Activated CD8-positive, alpha-beta memory T cell treated with anti-CD3 and anti-CD28 coated beads for 1 hour (primary cell): ENCODE measurements at places on chromosomes 2 and 18.
A peak's percentile ranks its signal among the peaks of the same experiment; 100 is the strongest.

DNA sequence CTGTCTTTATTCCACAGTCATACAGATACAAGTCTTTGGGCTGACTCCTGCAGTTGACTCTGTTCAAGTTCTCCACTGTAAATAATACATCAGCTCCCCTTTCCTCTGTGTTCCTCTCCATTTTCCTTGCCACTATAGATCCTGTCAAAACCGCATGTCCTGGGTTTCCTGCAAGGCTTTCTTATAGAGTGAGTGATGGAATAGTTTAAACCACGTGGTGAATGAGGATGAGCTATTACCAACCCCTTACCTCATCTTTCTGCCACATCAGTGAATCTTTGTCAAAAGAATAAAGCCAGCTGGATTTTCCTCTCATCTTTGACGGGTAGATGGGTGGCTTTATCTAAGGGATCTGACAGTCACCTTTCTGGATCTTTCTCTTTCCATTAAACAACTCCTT, 3.9 kb upstream of the GALNT14 start:
- DNase-seq, result no peak

GRCh38 chr18:43870626-43871025, 593.3 kb upstream of the SYT4 start:
- no peak for DNase-seq

DNA sequence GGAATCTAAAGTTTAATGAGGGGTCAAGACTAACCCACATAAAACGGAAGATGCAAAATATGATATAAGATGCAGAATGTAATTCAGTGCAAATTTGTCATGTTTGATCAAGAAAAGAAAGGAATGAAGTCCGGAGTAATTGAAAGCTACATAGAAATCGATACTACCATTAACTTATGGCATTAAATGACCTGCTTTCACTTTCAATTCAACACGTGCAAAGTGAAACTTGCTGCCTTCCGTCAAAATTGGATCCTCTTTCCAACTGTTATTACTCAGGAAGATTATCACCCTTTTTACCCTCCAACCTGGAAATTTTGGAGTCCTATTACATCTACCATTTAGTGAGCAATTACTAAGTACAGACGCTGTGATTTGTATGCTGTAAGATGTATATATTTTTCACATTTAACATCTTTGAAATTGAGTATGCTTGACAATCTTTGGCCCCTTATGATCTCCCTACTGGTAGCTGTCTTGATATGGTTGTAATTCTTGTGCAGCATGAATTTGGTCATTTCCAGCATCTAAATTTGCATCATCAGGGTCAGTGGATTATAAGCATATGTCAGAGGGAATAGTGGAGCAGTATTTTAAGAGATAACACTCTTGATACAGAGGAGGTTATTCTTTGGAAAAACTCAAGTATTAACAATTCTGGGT, 18.6 kb downstream of the UNC80 start:
- no peak for DNase-seq

DNA sequence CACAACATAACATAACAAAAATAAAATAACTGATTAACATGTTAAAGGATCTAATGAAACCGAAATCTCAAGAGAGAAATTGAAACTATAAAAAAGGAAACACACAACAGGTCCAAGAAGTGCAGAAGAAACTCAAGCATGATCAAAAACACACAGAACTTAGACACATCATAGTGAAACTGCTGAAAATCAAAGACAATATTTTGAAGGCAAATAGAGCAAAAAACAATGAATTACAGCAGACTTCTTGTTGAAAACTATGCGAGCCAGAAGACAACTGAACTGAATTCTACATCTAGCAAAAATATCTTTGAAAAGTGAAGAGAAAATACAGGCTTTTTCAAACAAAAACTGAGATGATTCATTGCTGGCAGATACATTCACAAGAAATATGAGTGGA, 61.3 kb downstream of the UGP2 start:
- no peak for DNase-seq

DNA sequence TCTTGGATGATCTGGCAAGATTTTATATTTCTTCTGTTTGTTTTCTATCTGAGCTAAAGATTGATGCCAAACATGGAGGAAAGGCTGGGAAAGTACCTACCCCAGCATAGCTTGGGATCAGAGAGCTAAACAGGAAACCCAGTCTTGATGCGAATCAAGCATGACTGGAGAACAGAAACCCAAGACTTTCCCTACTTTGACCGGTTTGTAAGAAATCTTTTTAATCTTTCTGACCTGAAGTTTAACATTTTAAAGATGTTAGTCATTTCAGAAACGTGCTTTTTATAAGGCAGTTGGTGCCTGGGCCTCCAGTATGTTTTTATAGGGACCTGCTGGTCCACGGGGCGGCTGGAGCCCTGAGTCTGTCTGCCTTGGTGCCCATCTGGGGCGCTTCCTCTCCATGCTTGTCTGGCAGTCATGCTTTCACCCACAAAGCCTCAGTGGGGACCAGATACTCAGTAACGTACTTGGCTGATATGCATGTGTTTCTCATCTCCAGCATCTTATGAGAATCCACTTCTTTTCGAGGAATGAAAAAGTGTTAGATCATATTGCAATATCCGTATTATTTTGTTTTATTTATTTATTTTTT, 266.5 kb downstream of the PTGR3 start:
- no peak for DNase-seq

- no peak for DNase-seq
These were observed 23.7 kb downstream of the CRACDL start for GRCh38 chr2:98912221-98912851.

DNA sequence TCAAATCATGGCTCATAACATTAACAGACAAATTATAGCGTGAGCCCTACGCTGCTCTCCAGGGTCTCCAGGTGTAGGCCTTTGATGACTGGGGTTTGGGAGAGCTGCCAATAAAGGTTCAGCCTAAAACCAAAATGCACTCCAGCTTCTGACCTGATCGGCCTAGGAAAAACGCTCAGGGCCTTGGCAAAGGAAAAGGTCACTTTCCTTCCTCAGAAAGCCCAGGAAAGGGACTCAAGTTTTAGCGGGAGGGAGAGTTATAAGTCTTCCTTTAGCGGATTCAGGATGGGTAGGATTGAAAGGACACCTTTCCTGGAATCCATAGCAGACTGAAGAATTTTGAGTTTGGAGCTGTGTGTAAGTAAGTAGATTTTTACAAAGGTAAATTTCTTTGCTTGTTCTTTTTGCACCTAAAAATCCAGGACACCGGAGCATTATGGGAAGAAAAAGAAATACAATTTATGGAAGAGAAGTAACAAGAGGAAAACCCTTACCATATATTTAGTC, 8.8 kb downstream of the EVX2 start:
- no peak for DNase-seq

- no peak for DNase-seq
These were observed 695.6 kb downstream of the TSN start for GRCh38 chr2:122451040-122451439.

GRCh38 chr2:46970334-46971288, 55.0 kb upstream of the MCFD2 start:
- no peak for DNase-seq

GRCh38 chr2:7053650-7054265, 136.5 kb downstream of the RNF144A start:
- no peak for DNase-seq

DNA sequence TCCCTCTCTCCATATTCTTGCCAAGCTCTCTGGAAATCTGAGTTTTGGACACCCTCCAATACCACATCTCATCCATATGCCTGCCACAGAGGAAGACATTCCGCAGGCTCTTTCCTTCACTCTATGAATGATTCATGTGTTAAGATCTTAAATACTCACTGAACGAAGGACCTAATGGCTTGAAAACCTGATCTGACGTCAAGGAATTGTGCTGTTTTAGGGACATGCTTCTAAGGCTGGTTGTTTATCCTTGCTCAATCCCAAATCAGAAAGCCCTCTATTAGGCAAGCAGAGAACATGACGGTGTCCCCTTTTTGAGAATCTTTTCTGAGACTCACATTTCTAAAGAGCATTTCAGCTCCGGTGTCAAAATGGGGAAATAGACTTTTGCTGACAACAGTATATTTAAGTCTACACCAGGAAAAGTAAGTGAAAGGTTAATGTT, 83.7 kb upstream of the GALNT5 start:
- DNase-seq, result no peak

DNA sequence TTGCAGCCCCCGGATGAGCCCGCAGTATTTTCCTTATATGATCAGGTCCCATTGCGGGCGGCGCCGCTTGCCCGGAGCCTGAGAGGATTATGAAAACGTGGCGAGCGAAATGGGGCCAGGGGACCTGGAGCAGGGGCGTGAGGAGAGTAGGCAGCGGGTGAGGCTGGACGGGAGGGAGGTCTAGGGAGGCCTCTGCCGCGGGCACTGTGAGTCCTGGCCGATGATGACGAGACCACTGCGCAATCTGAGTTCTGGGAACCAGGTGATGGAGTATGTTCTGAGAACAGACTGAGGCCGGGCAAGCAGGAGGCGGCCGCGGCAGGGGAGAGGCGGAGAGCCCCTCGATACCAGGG, 790 bp upstream of the ACAA2 start:
- peak; percentile 26 for DNase-seq

DNA sequence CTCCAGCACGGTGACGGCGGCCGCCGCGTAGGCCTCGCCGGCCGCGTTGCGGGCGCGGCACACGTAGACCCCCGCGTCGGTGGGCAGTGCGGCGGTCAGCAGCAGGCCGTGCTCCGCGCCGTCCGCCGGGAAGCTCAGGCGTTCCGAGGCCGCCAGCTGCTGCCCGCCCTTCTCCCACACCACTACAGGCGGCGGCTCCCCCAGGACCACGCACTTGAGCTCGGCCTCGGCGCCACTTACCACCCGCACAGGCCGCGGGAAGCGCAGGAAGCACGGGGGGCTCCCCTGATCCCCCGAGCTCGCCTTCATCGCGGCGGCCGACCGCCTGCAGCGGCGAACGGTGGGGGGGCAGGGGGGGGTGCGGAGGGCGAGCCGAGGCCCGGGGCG, 422 bp downstream of the OBSL1 start:
- no peak for DNase-seq

DNA sequence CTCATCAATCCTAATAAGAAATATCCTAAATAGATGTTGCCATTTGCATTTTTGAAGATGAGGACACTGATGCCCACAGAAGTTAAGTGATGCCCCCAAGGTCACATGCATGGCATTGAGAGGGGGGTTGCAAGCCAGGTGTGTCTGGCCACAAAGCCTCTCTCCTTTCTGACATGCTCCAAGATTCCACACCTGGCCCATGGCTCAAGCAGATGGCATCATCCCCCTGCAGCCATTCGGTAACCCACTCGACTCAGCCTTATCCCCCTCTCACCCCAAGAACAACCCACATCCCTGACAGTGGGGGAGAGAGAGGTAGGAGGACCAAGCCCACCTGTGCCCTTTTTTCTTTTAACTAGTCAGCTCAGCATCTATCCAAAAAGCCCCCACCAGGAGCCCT, 16.5 kb upstream of the TEX51 start:
- no peak for DNase-seq

DNA sequence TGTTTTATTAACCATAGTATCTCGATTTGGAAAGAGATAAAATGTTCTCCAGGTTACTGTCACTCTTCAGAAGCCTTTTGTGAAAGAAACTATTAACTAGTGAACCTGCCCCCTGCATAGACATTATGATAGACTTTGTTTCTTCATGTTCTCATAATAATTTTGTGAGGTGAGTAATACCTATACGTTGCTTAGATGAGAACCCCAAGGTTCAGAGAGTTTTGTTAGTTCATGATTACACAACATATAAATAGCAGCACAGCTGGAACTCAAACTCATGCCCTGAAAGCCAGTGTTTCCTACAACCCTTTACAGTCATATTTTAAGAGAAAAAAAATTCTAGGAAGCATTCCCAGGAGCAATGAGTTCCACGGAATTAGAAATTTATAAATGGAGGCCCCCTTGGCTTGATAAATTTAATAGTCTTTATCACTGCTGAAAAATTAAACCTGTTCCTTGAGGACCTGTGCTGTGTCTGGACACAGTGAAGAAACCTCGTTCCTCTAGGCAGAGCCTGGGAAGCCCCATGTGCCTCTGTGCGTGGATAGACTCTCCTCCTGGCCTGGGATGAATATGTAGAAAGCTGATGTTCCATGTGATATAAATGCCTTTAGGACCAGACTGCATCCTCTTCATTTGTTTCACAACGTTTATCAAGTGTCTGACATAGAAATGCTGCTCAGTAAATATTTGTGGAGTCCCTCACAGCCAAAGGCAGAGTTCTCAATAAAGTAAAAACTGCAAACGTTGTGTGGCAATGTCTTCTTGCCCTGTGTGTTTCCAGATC, 1257.0 kb upstream of the GYPC start:
- no peak for DNase-seq

DNA sequence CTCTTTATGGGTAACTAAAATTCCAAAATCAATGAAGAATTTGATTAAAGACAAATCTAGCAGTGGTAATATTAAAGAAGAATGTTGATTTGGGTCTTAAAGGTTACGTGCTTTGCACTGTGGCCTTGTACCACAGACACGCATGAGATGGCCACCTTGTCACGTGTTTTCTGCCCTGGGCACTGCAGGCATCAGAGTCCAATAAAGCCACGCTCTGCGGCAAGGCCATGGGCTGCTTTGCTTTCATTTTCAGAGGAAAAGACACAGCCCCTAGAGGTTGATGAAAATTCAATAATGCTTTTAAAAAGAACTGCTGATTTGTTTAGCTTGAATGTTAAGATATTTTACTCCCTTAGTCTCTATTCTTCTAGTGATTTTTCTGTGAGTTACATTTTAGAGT, 30.4 kb downstream of the AOX1 start:
- no peak for DNase-seq

GRCh38 chr2:157337978-157338377, 12.4 kb upstream of the ERMN start:
- no peak for DNase-seq

GRCh38 chr2:67835266-67835665, 227.5 kb downstream of the C1D start:
- DNase-seq, result no peak

DNA sequence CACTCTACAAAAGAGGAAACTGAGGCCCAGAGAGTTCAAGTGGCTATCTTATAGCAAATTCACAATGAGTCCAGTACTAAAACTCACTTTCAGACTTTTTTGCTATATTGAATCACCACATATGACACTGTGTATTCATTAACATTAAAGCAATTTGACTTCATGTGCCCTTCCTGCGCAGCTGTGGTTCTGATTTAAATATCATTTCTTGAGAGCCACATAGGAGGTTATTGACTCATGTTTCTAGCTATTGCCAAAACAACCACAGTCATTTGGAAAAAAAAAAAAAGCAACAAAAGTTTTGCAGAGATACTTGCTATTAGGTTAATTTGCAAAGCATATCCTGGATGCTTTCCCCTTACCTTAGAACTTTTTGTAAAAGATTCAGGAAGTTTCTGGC, 341.2 kb downstream of the PIK3C3 start:
- no peak for DNase-seq
